ENCODE measurements at places on chromosomes 3 and 15. TPM values are rescaled to one million over a fixed set of nuclear protein-coding genes. Genes with fewer than 3 reads are reported as not detected.

Gene CHRNA3
- polyA plus RNA-seq: 0.14 TPM

Gene LDHAL6B
- 0.12 TPM for polyA plus RNA-seq

- no peak for DNase-seq
Measured at GRCh38 chr3:157147099-157147803, 12.7 kb downstream of the CCNL1 start.

- DNase-seq: no peak
Measured at GRCh38 chr3:10368512-10368911, 47.6 kb upstream of the SEC13 start.
